Left renal cortex interstitium (tissue), 4 donors: ENCODE measurements at places on chromosomes 3 and 15.

GRCh38 chr15:45551676-45552075 is 29.1 kb upstream of the SLC30A4 start:
- DNase-seq, result no peak

GRCh38 chr3:48426401-48426909 is 3.4 kb downstream of the PLXNB1 start:
- DNase-seq, result no peak

DNA sequence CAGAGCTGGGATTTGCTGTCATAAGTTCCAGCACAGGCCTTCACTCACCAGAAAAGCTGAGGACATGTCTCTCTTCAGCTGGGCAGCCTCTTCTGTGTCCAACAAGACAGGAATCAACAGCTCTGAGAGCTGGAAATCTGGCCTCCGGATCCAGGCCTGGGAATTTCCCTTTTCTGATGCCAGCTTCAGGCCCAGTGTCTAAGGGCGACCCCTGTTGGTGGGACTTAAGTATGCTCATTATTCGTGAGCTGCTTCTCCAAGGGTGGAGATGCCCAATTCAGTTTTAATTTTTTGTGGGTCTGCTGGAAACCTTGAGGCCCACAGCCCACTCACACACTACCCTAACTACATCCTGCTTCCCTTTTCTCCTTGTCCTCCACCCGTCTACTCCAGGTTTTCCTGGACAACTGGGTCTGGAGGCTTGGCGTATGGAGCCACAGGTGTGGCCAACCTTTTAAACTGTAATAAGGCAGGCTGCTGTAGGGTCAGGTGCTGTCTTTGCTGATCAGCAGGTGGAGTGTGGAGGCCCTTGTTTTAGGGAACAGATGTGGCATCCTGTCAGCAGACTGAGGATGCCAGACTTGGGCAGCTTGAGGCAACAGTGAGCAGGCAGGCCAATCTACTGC is 2.6 kb upstream of the CEMIP start:
- DNase-seq, result peak; percentile 13

DNA sequence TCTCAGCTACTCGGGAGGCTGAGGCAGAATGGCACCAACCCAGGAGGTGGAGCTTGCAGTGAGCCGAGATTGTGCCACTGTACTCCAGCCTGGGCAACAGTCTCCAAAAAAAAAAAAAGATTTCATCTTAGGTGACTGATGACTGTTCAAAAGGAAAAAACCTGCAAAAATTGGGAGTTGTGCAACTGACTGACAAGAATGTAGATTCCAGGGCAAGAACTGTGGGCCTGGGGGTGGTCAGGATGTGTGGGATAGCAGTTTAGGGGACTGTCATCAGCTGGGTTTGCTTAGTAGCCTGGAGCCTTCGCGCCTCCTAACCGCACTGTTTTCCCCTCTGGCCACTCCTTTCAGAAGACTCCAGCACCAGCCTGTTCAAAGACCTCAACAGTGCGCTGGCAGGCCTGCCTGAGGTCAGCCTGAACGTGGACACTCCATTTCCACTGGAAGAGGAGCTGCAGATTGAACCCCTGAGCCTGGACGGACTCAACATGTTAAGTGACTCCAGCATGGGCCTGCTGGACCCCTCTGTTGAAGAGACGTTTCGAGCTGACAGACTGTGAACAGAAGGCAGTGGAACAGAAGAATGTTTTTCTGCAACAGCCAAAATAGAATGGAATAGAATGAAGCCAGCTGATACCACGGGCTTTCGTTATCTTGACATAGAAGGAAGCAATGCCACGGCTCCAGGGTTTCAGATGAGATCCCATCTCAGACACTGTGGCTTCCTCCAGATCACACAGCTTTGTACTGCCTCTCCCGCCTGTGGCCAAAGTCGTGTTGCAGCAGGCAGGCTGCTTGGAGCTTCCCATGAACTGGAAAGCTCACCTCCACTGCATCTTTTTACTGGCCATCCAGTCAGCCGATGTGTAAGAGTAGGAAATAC is 75.3 kb upstream of the BLM start:
- no peak for DNase-seq

DNA sequence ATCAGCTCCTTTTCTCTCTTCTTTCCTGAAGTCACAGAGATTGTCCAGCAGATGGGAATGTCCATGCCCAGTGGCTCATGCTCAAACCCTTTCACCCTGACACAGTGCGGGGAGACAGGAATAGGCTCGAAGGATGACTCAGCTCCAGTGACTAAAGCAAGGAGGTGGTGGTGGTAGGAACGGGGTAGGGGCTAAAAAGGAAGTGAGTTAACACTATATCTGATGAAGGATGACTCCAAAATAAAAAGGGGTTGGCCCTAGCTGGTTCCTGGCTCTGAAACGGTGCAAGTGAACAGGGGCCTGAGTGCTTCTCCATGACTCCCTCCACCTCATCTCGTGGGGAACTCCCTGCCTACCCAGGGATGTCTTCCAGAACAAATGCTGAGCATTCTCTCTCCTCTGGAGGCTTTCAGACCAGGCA is 167.4 kb upstream of the LPP start:
- no peak for DNase-seq

DNA sequence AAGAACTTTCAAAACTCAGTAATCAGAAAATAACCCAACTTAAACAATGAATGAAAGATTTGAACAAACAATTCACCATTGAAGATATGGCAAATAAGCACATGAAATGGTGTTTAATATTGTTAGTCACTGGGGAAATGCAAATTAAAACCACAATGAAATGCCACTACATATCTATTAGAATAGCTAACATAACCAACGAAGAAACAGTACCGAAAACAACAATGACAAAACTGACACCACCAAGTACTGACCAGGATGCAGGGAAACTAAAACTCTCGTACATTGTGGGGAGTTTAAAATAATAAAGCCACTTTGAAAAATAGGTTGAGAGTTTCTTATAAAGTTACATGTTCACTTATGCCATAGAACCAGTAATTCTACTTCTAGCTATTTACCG is 69.1 kb downstream of the KBTBD8 start:
- no peak for DNase-seq

GRCh38 chr3:69998759-69999139 is 784 bp upstream of the SAMMSON start:
- no peak for DNase-seq

GRCh38 chr3:23966328-23966727 is 21.2 kb downstream of the NR1D2 start:
- no peak for DNase-seq

DNA sequence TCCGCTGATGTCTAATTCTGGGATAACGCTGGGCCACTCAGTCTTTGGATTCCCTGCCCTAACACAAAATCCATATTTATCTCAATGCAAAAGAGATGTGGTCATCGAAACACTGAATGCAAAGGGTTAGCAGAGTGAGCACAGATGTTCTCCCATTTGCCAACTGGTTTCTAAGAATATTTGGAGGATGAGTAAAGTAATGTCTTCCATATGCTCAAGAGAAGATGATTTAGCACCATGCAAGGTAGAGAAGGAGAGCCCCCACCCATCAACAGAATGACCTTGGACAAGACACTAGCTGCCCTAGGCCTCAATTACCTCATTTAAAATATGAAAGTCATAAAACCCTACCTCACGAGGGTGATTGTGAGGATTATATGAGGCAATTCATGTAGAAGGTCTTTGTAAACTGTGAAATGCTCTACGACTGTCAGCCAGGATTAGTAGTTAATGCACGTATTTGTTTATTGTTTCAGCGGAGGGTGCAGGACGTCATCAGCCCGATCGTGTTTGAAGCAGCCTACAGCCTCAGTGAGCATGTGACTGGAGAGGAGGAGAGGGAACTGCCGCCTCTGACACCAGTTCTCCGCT is 232.9 kb upstream of the CTDSPL start:
- DNase-seq, result no peak

- no peak for DNase-seq
These were observed 44.5 kb downstream of the NCEH1 start for GRCh38 chr3:172666181-172666872.

GRCh38 chr3:150328654-150329040 is 79.5 kb upstream of the TSC22D2 start:
- DNase-seq, result no peak

DNA sequence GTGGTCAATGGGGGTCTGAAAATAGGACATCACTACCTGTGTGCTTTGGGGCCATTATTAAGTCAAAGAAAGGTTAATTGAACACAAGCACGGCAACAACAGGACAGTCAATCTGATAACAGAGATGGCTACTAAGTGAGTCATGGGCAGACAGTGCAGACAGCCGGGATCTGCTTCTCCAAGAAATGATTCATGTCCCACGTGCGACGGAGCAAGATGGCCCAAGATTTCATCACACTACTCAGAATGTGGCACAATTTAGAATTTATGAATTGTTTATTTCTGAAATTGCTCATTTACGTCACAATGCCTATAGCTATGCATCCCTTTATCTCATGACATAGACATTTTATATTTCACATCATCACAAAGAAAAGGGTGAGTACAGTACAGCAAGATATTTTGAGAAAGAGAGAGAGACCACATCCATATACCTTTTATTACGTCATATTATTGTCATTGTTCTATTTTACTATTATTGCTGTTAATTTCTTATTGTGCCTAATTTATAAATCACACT is 770.6 kb upstream of the NR2F2 start:
- no peak for DNase-seq

- no peak for DNase-seq
These were observed 197.7 kb downstream of the LSAMP start for GRCh38 chr3:116247605-116248004.

DNA sequence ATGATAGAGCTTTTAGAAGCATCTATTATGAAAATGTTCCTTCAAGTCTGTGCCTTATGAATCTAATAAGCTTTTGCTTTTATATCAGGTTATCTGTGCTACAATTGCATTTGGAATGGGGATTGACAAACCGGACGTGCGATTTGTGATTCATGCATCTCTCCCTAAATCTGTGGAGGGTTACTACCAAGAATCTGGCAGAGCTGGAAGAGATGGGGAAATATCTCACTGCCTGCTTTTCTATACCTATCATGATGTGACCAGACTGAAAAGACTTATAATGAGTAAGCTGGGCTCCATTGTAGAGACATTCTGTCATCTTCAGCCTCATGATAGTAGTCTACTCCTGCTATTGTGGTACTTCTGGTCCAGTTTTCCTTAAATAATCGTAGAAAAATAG is 73.4 kb downstream of the BLM start:
- DNase-seq, result no peak

GRCh38 chr3:81554801-81555200 is 206.6 kb downstream of the GBE1 start:
- DNase-seq, result no peak

- peak; percentile 17 for DNase-seq
These were observed 239.9 kb downstream of the CPNE4 start for GRCh38 chr3:131794766-131795388.

DNA sequence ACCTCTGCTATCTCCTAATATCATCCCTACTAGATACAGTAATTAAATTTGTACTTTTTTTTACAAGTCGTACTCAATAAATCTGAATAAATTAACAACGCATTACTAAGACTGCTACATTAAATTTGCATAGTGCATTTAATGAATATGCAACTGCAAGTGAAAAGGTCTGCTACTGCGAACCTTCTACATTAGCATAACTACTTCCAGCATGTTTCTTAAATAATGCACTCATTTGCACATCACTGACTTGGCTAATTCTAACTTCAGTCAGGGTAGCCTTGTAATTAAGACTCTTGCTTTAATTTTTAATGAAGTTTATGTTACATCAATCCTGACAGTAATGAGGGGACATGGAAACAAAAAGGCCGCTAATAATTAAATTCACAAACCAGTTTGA is 98.9 kb upstream of the FOXB1 start:
- DNase-seq, result no peak

GRCh38 chr3:49493901-49494300 is 23.8 kb downstream of the DAG1 start:
- no peak for DNase-seq

DNA sequence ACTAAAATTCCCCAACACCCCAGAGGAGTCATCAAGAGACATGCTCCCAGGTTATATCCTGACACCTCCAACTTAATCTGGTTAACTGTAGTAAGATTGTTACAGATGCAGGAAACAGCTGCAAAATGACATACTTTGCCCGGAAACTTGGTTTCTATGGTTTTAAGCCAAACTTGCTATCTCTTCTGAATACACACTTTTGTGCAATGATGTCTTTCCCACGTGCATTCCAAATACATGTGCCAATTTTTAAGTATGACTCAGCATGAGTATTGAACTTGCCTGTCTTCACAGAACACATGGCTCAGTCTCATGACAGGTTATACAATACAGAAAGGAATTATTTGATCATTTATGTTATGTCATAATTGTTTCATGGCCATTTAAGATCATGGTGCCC is 207.0 kb upstream of the DCBLD2 start:
- no peak for DNase-seq

DNA sequence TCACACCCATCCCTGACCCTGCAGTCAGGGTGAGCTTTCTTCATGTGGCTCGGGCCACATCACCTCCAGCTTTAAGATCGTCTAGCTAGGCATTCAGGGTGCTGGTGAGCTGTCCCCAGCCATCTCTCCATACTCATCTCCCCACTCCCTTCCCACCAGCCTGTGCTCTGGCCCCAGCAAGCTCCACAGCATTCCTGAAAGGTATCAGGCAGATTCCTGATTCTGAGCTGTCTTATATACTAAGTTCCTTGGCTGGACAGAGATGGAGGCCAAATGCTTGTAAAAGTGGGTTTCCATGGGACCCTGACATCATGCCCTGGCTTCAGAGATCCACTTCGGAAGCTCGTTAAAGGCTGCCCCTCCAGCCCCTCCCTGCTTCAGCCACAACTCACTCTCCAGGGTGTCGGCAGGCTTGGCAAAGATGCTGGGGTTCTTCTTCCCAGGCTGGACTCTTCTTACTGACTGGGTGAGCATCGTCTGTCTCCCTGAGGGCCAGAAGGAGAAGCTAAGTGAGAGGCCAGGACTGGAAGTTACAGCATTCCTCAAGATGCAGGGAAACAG is 3.9 kb downstream of the CILP start:
- no peak for DNase-seq

DNA sequence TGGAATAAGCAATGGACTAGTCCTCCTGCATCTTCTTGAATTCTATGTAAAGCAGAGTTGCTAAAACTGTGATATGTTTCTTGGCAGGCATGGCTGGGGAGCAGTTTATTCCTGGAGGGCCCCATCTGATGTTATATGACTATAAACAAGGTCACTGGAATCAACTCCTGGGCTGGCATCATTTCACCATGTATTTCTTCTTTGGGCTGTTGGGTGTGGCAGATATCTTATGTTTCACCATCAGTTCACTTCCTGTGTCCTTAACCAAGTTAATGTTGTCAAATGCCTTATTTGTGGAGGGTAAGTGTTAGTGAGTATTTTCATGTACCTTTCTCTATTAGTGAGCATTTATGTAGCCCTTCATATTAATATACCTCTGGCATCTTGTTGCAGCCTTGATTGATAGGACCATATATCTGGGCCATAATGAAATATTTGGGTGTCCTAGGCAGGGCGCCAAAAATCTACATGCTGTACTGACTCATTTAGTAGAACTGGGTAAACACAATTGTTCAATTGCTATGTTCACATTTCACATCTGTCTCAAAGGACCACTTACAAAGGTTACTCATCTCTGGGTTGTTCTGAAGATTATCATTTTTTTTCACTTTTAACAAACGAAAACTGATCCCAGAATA is 52.6 kb upstream of the ADGRG7 start:
- no peak for DNase-seq
